ENCODE measurements at places on chromosomes 3 and 15. TPM values are rescaled to one million over a fixed set of nuclear protein-coding genes. Genes with fewer than 3 reads are reported as not detected.

The CCR1 gene
- 1.2 TPM for polyA plus RNA-seq

The XCR1 gene
- not detected for polyA plus RNA-seq

The SLC9A9 gene
- 12.3 TPM for polyA plus RNA-seq

GRCh38 chr15:35737441-35737840 is 191.5 kb upstream of the DPH6 start:
- DNase-seq = no peak
- no peaks in the 10 kb centered on the region for H3K36me3 ChIP-seq
- H3K4me3 ChIP-seq = no peak overlapping the region
- H3K27me3 ChIP-seq = no peaks in the 10 kb centered on the region
- H3K4me1 ChIP-seq = no peaks in the 10 kb centered on the region

DNA sequence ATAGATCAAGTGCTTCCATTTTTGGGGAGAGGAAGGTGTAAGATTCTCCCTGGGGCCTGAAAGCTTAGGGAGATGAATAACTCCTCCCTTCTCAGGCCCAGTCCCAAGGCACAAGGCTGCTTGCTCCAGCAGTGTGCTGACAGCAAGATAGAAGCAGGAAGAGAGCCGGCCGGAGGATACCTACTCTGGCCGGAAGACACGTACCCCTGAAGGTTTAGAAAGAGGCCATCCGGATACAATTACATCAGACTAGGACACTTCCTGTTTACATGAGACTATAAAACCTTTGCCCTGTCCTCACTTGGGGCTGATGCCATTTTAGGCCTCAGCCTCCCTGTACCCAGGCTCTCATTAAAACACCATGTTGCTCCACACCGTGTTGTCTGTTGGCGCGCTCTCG is 329.9 kb downstream of the SV2B start:
- H3K36me3 ChIP-seq = no peaks in the 10 kb centered on the region
- DNase-seq = no peak
- H3K4me3 ChIP-seq = no peak overlapping the region
- no peaks in the 10 kb centered on the region for H3K4me1 ChIP-seq
- H3K27ac ChIP-seq = no peak overlapping the region
- no peaks in the 10 kb centered on the region for H3K27me3 ChIP-seq

- no peak overlapping the region for H3K27ac ChIP-seq
- H3K36me3 ChIP-seq = no peaks in the 10 kb centered on the region
- no peak overlapping the region for H3K4me3 ChIP-seq
- peaks cover 1% of the 10 kb centered on the region for H3K27me3 ChIP-seq
- H3K4me1 ChIP-seq = no peaks in the 10 kb centered on the region
Observed at GRCh38 chr3:117526470-117527079, 817.0 kb downstream of the TUSC7 start.

- no peaks in the 10 kb centered on the region for H3K36me3 ChIP-seq
- H3K27me3 ChIP-seq = no peaks in the 10 kb centered on the region
- no peak for DNase-seq
- no peaks in the 10 kb centered on the region for H3K4me1 ChIP-seq
Observed at GRCh38 chr3:60609446-60609845, 641.8 kb downstream of the FHIT start.

DNA sequence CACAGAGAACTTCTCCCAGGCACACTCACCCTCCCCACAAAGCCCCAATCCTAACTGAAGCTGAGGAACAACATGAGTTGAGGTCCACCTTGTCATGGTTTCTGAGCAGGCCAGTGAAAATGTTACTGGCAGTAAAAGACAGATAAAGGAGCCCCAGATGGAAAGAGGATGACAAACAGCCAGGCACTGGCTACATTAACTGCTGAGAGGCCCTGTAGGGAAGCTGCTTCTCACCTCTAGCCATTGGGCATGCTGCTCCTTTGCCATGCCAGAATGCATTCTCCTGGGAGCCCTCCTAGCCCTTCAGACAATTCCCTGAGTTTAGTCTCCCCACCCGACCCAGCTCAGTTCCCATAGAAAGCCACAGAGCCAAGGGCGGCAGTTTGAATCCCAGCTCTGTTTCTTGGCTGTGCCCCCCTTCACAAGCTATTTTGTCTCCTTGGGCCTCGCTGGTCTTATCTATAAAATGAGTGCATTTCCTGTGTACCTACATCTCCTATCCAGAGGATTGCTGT is 60.5 kb downstream of the LMCD1 start:
- H3K27me3 ChIP-seq = no peaks in the 10 kb centered on the region
- H3K4me3 ChIP-seq = no peak overlapping the region
- DNase-seq = peak; percentile 65
- H3K27ac ChIP-seq = peak overlapping the region; percentile 20
- peaks cover 7% of the 10 kb centered on the region for H3K4me1 ChIP-seq
- H3K36me3 ChIP-seq = peaks cover 19% of the 10 kb centered on the region

DNA sequence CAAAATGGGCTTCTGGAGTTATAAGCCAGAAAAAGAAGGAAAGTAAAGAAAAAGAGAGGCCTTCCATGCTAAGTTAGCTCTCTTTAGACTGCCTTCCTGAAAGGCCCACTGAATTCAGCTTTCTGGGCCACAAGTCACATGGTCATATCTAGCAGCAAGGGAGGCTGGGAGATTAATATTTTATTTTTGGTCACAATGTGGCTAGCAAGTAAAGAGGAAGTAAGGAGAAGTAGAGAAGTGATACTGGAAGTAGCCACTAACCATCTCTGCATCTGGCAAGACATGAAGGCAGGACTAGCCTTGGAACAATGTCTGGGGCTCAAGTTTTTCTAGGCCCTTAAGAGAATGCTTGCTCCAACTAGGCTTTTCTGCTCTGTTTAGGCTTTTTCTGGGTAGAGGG is 81.8 kb upstream of the UBE2E1 start:
- H3K4me1 ChIP-seq = no peaks in the 10 kb centered on the region
- no peak for DNase-seq
- no peak overlapping the region for H3K4me3 ChIP-seq
- H3K27me3 ChIP-seq = no peaks in the 10 kb centered on the region
- no peak overlapping the region for H3K27ac ChIP-seq
- no peaks in the 10 kb centered on the region for H3K36me3 ChIP-seq
